ENCODE measurements at places on chromosomes 11 and 22.

DNA sequence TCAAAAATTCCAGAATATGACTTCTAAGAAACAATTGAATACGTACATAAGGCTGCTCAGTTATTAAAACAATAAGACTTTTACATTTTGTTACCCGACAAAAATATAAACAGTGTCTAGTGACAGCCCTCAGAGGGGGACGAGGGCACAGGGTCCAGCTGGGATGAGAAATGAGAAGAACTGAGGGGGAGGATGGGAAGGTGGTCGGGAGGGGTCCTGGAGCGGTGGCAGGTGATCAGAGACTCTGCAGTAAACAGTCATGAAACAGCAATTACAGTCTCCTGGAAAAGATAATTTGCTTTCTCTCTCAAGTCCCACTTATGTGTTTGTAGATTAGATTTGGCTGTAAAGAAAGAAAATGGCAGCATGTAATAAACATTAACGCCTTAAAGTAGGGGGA lies 56.0 kb downstream of the PACSIN2 start:
- no peak for DNase-seq

DNA sequence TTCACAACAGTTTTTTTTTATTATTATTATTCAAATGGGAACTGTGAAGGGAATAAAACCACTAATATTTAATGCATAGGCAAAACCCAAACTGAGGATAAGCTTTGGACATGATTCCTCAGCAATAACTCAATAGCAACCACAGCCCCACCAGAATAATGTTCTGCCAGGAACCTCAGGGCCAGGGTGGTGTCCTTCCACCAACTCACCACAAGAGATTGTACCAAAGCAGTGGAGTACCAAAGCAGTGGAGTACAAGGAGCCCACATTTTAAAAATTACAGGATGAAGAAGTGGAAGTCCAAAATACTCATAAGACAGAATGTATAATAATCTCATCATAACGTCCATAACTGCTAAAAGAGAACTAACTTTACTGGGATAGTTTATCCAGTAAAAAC lies 32.5 kb upstream of the FZD4 start:
- DNase-seq: no peak

DNA sequence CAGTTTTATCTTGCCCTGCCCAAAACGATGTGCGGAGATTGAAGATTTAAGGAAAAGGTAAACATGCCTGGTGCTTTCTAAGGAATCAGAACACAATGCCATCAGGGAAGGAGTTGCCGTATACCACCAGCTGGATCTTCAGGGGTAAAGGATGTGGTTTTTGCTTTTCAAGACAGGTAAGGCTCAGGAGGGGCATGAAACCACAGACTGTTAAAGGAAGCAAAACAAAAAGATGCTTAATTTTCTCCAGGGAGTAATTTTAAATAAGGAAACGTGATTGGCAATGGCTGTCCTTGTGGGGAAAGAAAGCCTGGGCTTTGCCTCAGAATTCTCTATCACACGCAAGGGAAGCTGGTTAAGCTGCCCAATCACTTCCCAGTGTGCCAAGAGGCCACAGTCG lies 655.6 kb downstream of the OPCML start:
- no peak for DNase-seq

- DNase-seq: no peak
Measured at GRCh38 chr11:6682591-6682935, 577 bp downstream of the MRPL17 start.

GRCh38 chr22:24353121-24353520 lies 74.3 kb upstream of the ADORA2A start:
- no peak for DNase-seq

DNA sequence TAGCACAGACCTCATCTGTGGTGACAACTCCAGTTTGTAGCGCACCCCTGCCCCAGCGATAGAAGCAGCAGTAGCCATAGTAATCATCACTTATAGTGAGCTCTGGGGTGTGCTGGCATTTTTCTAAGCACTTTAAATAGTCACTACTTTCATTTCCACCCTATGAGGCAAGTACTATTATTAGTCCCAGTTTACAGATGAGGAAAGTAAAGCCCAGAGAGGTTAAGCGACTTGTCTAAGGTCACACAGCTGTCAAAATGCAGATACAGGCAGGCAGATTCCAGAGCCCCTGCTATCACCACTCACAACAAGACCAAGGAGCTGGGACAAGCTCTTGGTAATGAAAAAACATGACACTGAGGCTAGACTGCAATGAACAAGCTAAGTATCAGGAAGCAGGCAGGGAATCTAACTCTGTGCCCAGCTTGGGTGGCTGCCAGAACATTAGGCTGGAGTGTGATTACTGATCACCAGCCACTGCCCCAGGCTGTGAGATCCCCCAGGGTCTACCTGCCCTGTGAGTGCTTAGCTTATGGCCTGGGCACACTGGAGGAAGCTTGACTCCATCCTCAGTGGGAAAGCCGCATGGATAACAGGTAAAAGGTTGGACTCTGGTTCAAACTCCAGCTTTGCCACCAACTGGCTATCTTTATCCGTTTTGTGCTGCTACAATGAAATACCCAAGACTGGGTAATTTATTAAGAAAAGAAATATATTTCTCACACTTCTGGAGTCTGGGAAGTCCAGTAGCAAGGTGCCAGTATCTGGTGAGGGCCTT lies 561.1 kb downstream of the MN1 start:
- no peak for DNase-seq

- no peak for DNase-seq
Measured at GRCh38 chr11:95977534-95978174, 53.7 kb upstream of the MTMR2 start.

- DNase-seq: no peak
Measured at GRCh38 chr22:31917227-31917921, 27.0 kb upstream of the YWHAH start.

DNA sequence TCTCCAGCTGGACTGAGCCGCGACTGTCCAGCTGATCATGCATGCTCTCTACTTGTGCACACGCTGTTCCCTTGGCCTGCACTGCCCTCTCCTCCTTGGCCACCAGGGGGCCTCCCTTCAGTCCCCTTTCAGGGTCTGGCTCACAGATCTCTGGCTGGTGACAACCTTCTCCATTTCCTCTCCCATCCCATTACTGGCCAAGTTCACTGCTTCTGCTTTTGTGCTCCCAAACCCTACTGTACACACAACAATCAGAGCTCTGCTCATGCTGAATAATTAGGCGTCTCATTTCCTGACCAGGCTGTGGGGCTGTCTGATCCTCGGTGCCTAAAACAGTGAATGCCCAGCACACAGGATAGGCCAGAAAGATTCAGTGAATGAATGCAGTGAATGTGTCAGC lies 224.0 kb upstream of the NARS2 start:
- no peak for DNase-seq

GRCh38 chr11:131356206-131356605 lies 14.2 kb upstream of the NTM start:
- DNase-seq: no peak

- DNase-seq: no peak
Measured at GRCh38 chr11:108945341-108945740, 280.5 kb downstream of the DDX10 start.

- DNase-seq: peak; percentile 55
Measured at GRCh38 chr11:64553554-64554201, 37.3 kb upstream of the SLC22A12 start.

- DNase-seq: no peak
Measured at GRCh38 chr11:86490582-86490981, 115.9 kb downstream of the CCDC81 start.

DNA sequence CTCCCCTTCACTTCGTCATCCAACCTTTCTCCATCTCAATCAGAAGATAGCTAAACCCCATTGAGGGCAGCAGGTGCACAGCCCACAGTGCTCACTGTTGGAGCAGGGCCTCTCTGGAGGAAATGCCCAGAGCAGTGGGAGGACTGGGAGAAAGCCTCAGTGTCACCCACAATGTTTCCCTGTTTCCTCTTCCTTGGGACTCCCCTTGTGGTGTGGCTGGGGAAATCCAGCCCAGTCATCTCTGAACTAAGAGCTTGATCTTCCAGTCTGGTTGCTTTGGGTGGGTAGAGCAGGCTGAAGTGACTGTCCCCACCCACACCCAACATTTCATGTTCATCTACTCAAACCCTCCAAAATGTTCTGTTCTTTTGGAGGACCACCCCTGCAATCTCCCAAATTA lies 29.8 kb upstream of the EED start:
- no peak for DNase-seq

GRCh38 chr11:897253-898142 lies 13.1 kb downstream of the CHID1 start:
- no peak for DNase-seq

GRCh38 chr11:108148556-108148955 lies 27.2 kb downstream of the ACAT1 start:
- no peak for DNase-seq

DNA sequence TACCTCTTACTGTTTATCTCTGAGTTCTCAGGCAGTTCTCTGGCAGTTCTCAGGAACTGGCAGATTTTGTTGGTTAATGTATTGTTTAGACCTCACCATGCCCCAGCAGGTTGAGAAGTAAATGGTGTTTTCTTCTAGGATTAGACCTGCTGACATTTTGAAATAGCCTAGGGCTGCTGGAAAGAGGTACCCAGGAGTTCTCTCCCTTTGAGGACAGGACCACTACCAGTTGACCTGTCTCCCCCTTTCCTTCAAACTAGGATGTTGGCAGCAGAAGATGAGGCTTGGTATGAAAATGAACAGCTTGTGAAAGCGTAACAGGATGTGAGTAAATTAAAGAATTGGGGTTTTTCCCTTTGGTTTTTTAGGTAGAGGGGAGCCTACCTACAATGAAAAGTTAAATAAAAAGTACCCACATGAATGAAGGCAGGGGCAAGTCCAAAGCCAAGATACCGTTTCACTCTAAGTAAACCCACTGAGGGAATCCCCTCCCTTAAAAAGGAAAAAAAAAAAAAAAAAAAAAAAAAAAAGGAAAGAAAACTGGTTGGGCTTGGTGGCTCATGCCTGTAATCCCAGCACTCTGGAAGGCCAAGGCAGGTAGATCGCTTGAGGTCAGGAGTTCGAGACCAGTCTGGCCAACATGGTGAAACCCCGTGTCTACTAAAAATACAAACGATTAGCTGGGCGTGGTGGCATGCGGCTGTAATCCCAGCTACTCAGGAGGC lies 96.2 kb downstream of the PDHX start:
- no peak for DNase-seq

GRCh38 chr22:40289991-40290459 lies 56.3 kb upstream of the ADSL start:
- peak; percentile 62 for DNase-seq

DNA sequence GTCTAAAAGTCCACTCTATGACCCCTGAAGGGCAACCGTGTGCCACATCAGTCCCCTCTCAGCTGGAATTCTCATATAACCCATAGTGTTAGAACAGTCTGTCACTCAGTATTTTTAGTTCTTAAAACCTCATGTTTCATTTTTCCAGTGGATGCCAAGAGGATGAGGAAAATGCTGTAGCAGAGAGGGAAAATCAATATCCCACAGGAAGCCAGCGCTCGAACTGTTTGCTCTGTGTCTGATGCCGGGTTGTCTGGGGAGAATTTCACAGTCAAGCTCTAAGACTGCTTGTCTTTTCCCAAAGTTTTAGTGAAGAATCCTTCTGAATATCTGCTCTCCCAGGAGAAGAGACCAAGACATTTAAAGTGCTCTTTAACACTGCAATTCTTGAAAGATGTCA lies 360.9 kb downstream of the OPCML start:
- DNase-seq: no peak

GRCh38 chr11:115778928-115779650 lies 274.9 kb upstream of the CADM1 start:
- DNase-seq: no peak

GRCh38 chr22:49207008-49208003 lies 620.4 kb downstream of the BRD1 start:
- no peak for DNase-seq

GRCh38 chr22:22588485-22589164 lies 29.6 kb upstream of the PRAME start:
- no peak for DNase-seq

DNA sequence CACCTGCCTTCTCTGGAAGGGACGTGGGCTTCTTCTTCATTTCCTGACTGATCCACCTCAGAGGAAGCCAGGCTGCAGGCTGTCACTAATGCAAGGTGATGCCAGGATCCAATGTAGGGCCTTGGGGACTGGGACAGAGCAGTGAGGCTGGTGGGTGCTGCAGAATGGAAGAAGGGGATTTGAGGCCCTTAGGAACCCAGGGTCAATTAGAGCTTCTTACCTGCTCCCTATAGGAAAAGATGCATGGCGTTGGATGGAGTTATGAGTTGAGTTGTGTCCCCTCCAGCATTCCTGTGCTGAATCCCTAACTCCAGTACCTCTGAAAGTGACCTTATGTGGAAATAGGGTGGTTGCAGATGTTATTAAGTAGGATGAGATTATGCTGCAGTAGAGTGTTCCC lies 190.4 kb downstream of the MIAT start:
- no peak for DNase-seq

DNA sequence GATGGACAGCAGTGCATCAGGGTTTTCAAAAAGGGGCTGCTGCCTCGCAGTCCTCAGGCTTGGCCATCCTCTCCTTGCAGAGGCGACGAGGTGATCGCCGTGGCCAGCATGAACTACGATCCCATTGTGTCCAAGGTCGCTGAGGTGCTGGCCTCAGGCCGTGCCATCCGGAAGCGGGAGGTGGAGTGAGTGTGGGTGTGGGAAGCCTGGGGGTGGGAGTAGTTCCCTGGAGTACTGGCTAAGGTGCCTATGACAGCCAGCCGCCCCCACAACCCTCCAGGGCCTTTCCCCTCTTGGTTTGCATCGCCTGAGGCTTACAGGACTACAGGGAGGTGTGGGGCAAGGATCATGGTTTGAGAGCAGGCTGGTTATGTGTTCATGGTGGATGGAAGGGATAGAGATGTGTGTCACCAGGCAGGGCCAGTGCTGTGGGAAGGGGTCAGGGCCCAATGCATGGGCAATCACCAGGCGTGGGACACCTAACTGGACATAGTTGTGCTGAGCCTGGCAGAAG lies 2.1 kb upstream of the LZTR1 start:
- no peak for DNase-seq

GRCh38 chr22:47586946-47587345 lies 824.5 kb downstream of the TBC1D22A start:
- no peak for DNase-seq

DNA sequence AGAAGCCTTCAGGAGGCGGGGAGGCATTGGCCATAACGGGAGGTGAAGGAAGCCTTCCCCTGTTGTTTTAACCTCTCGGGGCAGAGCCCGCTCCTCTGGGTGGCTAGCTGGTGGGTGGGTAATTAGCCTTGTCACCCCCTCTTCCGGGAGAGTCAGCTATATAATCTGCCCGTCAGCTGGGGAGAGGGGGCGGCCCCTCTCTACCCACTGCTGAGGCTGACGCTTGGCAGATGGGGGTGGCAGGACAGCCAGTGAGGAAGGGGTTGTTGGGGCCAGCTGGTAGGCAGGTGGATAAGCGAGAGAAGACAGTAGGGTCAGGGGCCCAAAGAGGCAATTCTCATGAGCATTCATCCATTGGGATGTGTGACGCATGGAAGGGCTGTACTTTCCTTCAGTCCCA lies 33.0 kb upstream of the SYT7 start:
- no peak for DNase-seq

- no peak for DNase-seq
Measured at GRCh38 chr11:72760539-72761405, 8.6 kb upstream of the ARAP1 start.

GRCh38 chr11:69465236-69466000 lies 16.0 kb upstream of the LINC01488 start:
- no peak for DNase-seq

Measured in activated gamma-delta T cell treated with Interleukin-2 at 50 U/mL for 16 hours (primary cell).